ENCODE measurements at places on chromosomes 16 and 17.

GRCh38 chr17:38869526-38870258 is at the start of gene LASP1:
Gene LASP1, plus strand, starts transcription at chr17:38870058. Its CDS starts 132 bp downstream, at chr17:38870190.
- peak within 1 kb of the TSS; percentile 96 for H3K27ac ChIP-seq
- no peaks in the 10 kb centered on the region for H3K27me3 ChIP-seq
- H3K36me3 ChIP-seq, result no peaks in the 10 kb centered on the region
- peaks cover 34% of the 10 kb centered on the region for H3K4me1 ChIP-seq
- DNase-seq, result peak; percentile 88

DNA sequence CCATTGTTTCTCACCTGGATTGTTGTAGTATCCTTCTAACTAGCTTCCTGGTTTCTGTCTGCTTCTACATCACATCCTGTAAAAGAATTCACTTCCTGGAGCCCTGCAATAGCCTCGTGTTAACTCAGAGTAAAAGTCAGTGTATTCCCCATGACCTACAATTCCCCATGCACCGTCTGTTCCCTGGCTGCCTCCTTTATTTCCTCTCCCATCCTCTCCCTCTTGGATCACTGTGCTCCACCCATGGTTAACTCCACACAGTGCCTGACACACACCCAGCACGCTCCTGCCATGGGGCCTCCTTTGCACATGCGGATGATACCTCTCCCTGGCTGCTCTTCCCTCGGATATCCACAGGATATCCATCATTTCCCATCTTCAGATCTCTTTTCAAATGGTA is 301.4 kb upstream of the IRX3 start:
- peaks cover 13% of the 10 kb centered on the region for H3K27me3 ChIP-seq
- no peak overlapping the region for H3K4me3 ChIP-seq
- no peak overlapping the region for H3K27ac ChIP-seq
- no peaks in the 10 kb centered on the region for H3K36me3 ChIP-seq
- peaks cover 39% of the 10 kb centered on the region for H3K4me1 ChIP-seq

DNA sequence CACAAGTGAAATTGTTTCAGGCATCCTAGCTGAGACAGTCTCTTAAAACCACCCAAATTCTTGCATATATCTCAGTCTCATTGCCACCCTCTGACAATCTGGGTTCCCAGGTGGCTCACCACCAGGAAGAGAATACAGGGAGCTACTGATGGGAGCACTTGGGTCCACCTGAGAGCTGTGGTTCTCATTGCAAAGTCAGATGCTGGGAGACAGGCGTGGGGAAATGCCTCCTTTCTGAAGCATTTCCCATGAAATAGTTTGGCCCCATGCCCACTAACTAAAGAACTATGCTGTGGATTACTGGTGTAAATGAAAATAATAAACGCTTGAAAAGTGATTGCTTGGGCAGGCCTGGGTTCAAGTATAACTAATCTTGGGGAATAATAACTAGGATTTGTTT is 70.3 kb downstream of the CMC2 start:
- no peak overlapping the region for H3K4me3 ChIP-seq
- H3K27ac ChIP-seq, result no peak overlapping the region
- H3K27me3 ChIP-seq, result peaks cover 38% of the 10 kb centered on the region
- H3K4me1 ChIP-seq, result peaks cover 3% of the 10 kb centered on the region

DNA sequence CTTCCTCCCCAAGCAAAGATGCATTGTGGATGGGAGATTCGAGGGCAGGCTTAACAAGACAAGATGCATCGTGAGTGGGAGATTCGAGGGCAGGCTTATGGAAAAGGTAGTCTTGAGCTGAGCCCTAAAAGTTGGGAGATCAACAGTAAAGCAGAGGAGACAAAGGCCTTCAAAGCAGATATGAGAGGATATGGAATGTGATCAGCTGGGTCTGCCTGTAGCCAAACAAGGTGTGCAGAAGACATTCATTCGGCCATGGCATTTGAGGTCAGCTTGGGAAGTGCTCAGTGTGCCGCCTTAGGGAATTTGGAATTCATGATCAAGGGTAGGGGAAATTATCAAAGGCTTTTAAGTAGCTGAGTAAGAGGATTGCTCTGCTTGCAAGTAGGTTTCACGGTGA is 39.5 kb downstream of the DNAH9 start:
- no peaks in the 10 kb centered on the region for H3K27me3 ChIP-seq
- no peak overlapping the region for H3K27ac ChIP-seq
- H3K4me3 ChIP-seq, result no peak overlapping the region
- H3K36me3 ChIP-seq, result peaks cover 7% of the 10 kb centered on the region
- H3K4me1 ChIP-seq, result no peaks in the 10 kb centered on the region

DNA sequence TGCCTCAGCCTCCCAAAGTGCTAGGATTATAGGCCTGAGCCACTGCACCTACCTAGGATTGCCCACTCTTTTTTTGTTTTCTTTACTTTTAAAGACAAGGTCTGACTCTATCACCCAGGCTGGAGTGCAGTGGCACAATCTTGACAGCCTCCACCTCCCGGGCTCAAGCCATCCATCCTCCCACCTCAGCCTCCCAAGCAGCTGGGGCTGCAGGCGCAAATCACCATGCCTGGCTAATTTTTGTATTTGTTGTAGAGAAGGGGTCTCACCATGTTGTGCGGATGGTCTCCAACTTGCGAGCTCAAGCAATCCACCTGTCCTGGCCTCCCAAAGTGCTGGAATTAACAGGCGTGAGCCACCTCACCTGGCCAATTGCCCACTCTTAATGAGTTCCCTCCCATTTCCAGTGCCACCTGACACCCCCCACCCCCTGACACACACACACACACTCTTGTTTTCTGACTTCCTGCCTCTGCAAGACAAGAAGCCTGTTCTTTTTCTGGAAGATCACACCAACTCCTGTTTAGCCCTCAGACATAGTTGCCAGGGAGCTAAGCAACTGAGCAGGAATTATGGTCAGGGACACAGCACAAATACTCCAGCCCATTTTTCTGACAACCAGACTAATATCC is 2.6 kb downstream of the OVCA2 start:
- no peak overlapping the region for H3K4me3 ChIP-seq
- no peak overlapping the region for H3K27ac ChIP-seq
- H3K27me3 ChIP-seq, result peaks cover 43% of the 10 kb centered on the region

GRCh38 chr17:74862108-74862901 is 2.6 kb upstream of the GRIN2C start:
- peak overlapping the region; percentile 51 for H3K4me3 ChIP-seq
- H3K27ac ChIP-seq, result no peak overlapping the region
- no peaks in the 10 kb centered on the region for H3K36me3 ChIP-seq
- peak; percentile 90 for DNase-seq

DNA sequence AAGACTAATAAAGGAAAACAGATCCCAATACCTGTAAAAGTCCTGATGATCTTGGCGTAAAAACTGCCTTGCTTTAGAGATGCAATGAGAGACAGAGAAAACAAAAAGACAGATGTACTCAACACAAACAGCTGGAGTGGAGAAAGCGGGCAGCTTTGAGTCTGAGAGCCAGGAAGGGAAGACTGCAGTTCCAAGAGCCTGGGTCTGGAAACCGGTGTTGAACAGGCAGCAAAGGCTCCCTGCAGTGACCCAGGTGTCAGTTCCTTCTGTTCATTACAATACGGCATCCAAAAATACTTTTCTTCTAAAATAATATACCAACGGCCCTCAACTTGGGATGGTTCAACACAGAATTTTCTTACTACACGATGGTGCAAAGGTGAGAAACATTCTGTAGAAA is 29.6 kb downstream of the VPS53 start:
- no peaks in the 10 kb centered on the region for H3K27me3 ChIP-seq
- peaks cover 4% of the 10 kb centered on the region for H3K4me1 ChIP-seq
- no peak overlapping the region for H3K27ac ChIP-seq
- DNase-seq, result no peak
- H3K36me3 ChIP-seq, result no peaks in the 10 kb centered on the region
- H3K4me3 ChIP-seq, result no peak overlapping the region

DNA sequence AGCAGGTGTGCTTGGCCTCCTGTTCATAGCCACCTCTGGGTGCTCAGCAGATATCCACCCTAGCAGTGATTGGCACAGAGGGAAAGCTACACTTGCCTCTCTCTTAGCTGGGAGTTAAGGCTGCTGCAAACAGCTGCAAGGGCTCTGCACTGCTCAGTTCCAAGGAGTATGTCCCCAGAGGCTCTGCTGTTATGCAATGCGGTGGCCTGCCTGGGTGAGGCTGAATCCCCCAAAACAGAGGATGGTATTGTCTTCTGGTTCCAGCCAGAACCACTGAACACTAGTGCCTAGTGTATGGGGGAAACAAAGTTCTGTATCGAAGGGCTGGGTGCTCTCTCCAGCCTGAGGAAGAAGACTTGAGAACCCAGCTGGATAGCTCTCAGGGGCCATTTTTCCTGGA is 16.8 kb downstream of the TMEM94 start:
- H3K36me3 ChIP-seq, result no peaks in the 10 kb centered on the region
- H3K4me1 ChIP-seq, result 0 out of 2 replicates have a peak, but pooled peaks cover 1% of the 10 kb centered on the region
- no peaks in the 10 kb centered on the region for H3K27me3 ChIP-seq
- no peak for DNase-seq
- H3K27ac ChIP-seq, result no peak overlapping the region
- H3K4me3 ChIP-seq, result no peak overlapping the region

DNA sequence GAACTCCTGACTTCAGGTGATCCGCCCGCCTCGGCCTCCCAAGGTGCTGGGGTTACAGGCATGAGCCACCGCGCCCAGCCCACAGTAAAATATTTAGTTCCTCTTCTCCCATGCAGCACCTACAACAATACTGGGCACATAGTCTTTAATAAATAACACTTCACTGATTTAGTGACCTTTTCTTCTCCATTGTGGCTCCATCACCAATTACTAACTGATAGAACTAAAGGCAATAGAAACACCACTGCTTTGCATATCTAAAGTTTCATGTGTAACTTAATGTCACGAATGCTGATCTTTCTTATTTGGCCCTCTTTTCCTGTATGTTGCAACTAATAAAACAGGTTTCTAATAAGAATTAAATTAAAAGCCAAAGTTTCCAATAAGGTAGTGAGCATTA is 38.9 kb downstream of the TRIM37 start:
- H3K4me1 ChIP-seq, result no peaks in the 10 kb centered on the region
- no peak overlapping the region for H3K27ac ChIP-seq
- no peak for DNase-seq

GRCh38 chr16:31118223-31119155 is 1.0 kb downstream of the KAT8 start:
- H3K27ac ChIP-seq, result peak overlapping the region; percentile 87
- DNase-seq, result no peak
- peak overlapping the region; percentile 93 for H3K4me3 ChIP-seq
- peaks cover 32% of the 10 kb centered on the region for H3K36me3 ChIP-seq
- peaks cover 7% of the 10 kb centered on the region for H3K4me1 ChIP-seq

DNA sequence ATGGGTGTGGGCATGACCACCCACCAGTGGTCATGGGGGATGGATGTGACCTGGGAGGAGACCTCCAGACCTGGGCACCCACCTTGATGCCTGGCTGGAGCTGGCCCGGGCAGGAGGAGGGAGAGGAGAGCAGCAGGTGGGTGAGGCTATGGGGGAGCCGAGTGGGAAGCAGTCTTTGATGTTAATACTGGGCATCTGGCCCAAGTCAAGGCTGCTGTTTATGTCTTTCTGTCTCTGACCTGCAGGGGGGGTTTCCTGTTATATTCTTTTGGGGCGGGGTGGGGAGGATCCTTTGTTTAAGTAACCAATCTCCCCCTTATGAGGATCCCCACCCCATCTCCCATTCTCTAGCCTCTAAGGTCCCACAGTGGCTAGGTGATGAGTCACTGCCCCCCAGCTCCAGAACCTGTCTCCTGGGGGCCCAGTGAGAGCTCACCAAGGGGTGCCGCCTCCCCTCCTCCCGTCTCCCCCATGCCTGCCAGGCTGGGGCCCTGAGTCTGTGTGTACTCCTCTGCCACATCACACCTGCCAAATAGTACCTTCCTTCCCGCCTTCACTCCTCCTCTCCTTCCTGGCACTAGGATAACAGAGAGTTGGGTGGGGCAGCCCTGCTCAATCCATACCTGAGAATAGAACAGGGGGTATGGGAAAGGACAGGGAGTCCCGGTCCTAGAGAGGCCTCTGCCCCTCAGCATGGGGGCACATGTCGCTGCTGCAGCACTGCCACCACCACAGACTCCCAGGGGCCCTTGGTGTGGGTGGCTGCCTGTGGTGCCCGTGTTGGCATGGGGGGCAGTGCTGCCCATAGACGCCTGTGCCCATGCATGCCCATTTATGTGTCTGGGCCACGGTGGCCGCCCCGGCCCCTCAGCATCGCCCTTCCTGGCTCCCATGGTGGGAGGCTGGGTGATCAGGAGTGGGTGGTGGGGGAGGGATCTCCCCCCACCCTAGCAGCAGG is 7.3 kb downstream of the THRA start:
- H3K4me1 ChIP-seq, result peaks cover 66% of the 10 kb centered on the region
- peak overlapping the region; percentile 54 for H3K4me3 ChIP-seq
- no peaks in the 10 kb centered on the region for H3K27me3 ChIP-seq
- peak overlapping the region; percentile 59 for H3K27ac ChIP-seq
- H3K36me3 ChIP-seq, result no peaks in the 10 kb centered on the region
- peak; percentile 55 for DNase-seq

- H3K27me3 ChIP-seq, result no peaks in the 10 kb centered on the region
- no peaks in the 10 kb centered on the region for H3K36me3 ChIP-seq
- no peak overlapping the region for H3K27ac ChIP-seq
- no peak overlapping the region for H3K4me3 ChIP-seq
- DNase-seq, result no peak
These were observed 29.9 kb downstream of the WWOX start for GRCh38 chr16:78129349-78129748.

- no peaks in the 10 kb centered on the region for H3K27me3 ChIP-seq
- no peaks in the 10 kb centered on the region for H3K36me3 ChIP-seq
- H3K27ac ChIP-seq, result no peak overlapping the region
- DNase-seq, result no peak
- no peak overlapping the region for H3K4me3 ChIP-seq
These were observed 57.1 kb upstream of the ANKFN1 start for GRCh38 chr17:56096026-56096810.

Data from GM23338 (cell line).